GM10248 (cell line): ENCODE measurements at places on chromosomes 13 and 19.
A peak's percentile ranks its signal among the peaks of the same experiment; 100 is the strongest.

DNA sequence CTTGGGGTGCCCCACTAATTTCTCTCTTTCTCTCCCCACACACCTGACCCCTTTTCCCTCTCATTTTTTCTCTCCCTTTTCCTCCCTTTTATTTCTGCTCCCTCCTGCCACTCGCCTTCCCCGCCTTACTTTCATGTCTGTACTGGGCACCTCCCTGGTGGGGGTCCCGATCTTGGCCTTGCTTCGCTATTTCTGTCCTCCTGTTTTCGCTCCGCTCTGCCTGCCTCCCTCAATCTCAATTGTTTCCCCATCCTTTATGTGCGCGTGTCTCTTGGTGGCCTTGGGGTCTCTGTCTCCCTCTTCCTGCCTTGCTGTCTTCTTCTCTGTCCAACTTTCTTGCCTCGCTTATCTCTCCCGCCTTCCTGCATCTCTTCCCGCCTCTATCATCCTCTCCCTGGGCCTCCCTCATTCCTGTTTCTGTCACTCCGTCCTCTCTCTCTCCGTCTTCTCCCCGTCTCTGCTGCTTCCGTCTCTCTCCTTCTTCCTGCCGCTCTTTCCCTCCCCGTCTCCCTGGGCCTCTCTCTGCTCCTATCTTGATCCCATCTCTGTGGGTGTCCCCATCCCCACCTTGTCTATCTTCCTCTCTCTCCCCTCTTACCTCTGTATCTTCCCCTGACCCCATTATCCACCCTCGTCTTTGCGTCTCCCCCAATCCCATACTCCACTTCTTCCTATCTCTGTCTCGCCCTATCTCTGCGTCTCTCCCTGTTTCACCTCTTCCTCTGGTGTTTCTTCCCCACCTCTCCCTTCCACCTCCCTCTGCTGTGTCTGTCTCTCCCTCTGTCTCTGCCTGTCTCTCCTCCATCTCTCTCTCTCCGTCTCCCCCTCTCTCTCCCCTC lies 4.0 kb downstream of the GRIN2D start:
- no peak for DNase-seq

- DNase-seq, result no peak
Observed at GRCh38 chr19:49971991-49972411, 11.0 kb upstream of the SIGLEC11 start.

DNA sequence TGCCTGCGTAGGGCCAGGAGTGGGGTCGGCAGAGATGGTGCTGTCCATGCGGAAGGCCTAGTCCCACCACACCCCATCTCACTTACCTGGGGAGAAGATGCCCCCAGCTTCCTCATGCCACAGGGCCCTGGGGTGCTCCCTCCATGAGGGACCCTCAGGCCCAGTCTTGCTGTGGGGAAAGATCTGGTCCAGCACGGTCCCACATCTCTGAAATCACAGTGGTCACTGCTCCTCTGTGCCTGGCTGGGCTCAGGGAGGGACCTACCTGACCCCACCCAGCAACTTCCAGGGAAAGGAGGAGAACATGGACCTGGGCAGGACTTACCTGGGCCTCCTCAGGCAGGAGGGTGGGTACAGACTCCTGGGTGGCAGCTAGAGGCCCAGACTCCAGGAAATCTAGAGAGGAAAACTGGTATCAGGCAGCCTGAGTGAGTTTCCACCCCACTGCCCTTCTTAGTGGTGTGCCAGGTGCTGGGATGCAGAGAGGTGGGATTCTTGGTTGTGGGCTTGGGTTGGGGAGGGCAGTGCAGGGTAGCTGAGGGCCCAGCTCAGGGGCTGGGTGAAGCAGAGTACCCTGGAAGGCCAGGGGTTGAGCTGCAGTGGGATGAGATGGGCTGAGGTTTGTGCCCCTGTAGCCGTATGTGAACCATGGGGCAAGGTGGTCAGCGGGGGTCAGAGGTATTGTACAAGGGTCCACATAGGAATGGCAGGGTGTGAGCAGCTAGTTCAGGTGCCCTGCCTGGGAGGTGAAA lies 3.8 kb downstream of the MZF1 start:
- no peak for DNase-seq

DNA sequence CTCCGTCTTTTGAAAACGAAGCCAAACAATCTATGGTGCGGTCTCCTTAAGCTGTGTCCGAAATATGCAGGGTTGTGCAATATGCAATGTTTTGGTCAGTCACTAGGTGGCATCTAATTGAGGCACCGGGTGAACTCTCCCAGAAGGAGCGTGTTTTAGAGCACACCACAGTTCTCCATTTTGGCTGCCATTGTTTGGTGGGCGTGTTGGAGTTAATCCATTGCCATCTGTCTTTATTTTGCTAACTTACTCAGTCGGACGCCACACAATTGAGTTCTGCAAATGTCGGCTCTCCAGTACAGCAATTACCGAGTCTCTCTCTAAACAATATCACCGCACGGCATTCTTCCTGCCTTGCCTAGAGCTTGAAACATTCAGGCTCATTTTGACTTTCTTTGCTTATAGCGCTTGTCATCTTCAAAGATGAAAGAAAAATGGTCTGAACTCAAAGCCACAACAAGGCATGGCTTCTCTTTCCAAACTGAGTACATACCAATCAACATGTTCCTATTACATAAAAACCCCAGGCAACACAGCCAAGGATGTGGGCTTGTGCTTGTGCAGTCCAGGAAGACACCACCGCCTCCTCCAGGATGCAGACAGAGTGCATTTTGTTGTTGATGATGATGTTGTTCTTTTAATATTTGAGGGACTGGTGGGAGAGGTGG lies 182.0 kb upstream of the SERP2 start:
- no peak for DNase-seq

DNA sequence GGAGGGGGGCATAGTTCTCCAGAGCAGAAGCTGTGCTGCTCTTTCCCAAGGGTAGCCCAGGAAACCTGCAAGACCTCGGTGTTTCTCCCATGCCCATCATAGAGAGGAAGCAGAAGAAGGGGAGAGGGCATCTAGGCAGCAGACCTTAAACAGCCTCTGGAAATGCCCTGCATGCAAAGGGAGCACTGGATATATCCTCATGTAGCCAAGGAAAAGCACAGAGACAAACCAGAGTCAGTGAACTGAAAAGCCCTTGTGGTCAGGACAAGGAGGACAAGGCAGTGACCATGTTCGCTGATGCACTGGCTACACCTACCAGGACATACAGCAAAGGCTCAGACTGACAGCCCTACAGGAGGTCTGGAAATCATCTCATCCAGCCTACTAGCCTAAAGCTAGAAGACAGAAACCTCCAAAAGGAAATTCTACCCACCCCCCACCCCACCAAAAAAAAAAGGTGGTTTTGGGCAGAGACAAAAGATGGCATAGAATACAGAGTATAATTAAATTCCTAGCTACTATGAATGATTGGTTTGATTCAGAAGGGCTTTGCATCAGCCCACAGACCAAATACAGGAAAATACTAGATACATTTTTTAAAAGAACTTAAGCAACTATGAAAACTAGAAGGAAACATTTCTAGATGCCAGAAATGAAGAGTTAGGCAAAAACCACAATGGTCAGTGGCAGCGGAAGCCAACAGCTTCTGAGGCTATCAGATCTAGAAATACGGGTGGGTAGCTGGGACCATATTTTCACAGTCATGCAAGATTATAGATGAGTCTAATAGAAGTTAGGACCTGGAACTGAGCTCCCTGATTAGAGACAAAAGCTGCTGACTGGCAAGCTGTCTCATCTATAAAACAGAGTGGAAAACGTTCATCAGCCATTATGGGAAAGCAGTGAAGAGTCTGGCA lies 4.4 kb upstream of the TBC1D4 start:
- no peak for DNase-seq

DNA sequence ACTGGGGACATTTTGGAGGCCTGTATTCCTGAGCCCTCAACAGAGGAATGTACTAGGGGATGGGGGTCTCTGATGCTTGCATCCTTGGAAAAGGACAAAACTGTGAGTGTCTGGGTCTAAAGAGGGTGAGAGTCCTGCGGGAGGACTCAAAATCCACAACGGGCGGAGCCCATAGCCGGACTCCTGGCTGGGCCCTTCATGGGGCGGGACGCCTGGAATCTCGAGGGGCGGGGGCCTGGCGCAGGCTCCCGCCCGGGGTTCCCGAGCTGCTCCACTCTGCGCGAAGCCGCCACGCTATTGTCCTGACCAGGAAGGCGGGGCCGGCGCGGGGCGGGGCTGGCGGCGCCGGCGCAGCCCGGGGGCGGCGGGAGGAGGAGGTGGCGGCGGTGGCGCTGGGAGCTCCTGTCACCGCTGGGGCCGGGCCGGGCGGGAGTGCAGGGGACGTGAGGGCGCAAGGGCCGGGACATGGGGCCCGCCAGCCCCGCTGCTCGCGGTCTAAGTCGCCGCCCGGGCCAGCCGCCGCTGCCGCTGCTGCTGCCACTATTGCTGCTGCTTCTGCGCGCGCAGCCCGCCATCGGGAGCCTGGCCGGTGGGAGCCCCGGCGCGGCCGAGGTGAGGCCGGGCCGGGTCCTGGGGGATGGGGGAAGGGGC lies at the start of gene APLP1:
Gene APLP1 (plus strand): TSS at position 403 of the 651 bp plus-strand sequence. CDS start 63 bp downstream, at position 466.
- DNase-seq, result peak; percentile 78

DNA sequence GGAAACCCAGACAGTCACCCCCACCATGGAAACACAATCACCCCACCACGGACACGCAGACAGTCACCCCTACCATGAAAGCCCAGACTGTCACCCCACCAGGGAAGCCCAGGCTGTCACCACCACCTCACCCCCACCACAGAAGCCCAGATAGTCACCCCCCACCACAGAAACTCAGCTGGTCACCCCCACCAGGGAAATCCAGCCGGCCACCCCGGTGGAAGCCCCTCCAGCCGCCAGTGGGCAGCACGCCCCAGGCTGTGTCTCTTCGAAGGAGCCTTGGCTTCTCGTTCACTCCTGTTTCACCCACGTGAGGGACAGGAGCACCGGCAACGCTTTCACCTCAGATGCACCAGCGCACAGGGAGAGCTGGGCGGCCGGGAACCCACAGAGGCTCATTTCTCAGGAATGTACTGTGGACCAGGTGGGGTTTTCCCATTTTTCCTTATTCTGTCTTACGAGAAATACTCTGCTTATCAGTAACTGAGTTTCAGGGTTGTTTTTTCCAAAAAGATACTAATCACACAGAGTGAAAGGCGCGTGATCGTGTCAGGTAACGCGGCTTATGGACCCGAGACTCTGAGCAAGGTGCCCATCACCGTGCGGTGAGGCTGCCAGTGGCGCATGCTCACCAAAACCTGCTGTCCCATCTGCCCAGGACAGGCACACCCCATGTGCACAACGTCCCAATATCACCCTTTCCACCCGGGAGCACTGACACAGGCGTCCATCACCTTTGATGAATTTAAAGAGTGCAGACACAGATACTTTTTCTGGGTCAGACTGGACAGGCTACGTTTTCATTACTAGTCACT lies 28.0 kb downstream of the CARS2 start:
- peak; percentile 26 for DNase-seq

GRCh38 chr13:21675095-21675991 lies 4.5 kb downstream of the FGF9 start:
- peak; percentile 35 for DNase-seq

- no peak for DNase-seq
Observed at GRCh38 chr13:112693831-112694497, 4.1 kb downstream of the ATP11A start.

- no peak for DNase-seq
Observed at GRCh38 chr13:110430391-110431336, 123.6 kb downstream of the COL4A2 start.

GRCh38 chr13:111315347-111315995 lies 5.0 kb upstream of the TEX29 start:
- DNase-seq, result no peak

DNA sequence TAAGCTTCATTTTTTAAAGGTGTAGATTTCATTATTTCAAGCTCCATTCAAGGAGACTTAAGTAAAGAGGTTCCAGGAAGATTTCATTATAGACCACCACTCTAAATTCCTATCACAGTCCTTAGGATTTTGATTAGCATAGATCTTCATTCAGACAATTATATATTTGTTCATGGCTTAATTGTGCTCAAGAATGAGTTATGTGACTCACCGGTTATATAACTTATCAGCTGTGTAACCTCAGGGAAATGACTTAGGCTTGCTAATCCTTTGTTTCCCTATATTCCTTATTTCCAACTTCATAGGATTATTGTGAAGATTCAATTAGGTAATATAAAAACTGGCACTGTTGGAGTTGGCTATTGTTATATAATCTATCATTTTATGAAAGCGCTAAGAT lies 632.8 kb upstream of the SPRY2 start:
- DNase-seq, result no peak

GRCh38 chr19:47155148-47155547 lies 24.5 kb downstream of the SAE1 start:
- DNase-seq, result no peak

GRCh38 chr13:19852766-19853165 lies 10.7 kb downstream of the ZMYM5 start:
- no peak for DNase-seq

DNA sequence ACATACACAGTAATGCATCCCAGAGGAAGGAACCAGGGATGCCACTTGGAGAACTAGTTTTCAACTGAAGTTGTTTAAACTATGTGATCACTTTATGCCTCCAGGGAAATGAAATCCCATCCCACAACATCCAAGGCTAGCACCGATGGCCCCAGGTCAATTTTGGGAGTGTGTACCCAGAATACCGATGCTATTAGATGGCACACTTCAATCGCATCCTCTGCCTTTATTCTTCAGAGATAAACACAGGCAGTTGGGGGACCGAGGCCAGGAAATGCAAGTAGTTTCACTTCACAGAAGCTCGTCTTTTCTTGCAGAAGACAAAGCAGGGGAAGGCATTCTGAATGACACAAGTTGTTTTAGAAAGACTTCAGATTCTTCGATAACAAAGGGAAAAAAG lies 13.8 kb downstream of the STK24 start:
- DNase-seq, result no peak

DNA sequence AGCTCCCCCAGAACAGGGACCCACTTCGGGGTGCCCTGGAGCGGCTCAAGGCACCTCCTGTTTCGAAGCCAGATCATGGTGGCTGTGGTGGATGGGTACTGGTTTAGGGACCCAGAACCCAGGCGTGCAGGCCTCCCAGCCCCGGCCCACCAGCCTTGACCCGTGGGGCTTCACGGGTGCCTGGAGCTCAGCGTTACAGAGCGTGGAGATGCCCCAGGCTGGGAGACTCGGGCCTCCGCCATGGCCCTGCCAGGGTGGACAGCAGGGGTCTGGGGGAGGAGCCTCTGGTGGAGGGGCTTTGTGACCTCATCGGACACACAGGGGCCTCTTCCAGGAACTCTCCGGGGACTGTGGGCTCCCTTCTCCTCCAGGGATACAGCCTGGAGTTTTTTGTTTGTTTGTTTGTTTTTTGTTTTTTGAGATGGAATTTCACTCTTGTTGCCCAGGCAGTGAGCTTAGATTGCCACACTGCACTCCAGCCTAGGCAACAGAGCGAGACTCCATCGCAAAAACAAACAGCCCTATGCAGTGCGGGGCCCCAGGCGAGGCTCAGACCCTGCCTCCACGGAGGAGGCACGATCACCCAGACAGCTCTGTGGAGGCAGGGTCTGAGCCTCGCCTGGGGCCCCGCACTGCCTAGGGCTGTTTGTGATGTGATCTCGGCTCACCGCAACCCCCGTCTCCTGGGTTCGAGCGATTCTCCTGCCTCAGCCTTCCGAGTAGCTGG lies at the start of gene GARIN5B:
Gene GARIN5B (minus strand): TSS at position 271 of the 727 bp plus-strand sequence. CDS start 194 bp downstream, at position 77.
- no peak for DNase-seq

GRCh38 chr19:35992907-35993765 lies 1.9 kb upstream of the SDHAF1 start:
- DNase-seq, result no peak
